ENCODE measurements at places on chromosomes 12 and 14.

- no peak for DNase-seq
Observed at GRCh38 chr12:72141381-72141780, 130.8 kb upstream of the TRHDE start.

DNA sequence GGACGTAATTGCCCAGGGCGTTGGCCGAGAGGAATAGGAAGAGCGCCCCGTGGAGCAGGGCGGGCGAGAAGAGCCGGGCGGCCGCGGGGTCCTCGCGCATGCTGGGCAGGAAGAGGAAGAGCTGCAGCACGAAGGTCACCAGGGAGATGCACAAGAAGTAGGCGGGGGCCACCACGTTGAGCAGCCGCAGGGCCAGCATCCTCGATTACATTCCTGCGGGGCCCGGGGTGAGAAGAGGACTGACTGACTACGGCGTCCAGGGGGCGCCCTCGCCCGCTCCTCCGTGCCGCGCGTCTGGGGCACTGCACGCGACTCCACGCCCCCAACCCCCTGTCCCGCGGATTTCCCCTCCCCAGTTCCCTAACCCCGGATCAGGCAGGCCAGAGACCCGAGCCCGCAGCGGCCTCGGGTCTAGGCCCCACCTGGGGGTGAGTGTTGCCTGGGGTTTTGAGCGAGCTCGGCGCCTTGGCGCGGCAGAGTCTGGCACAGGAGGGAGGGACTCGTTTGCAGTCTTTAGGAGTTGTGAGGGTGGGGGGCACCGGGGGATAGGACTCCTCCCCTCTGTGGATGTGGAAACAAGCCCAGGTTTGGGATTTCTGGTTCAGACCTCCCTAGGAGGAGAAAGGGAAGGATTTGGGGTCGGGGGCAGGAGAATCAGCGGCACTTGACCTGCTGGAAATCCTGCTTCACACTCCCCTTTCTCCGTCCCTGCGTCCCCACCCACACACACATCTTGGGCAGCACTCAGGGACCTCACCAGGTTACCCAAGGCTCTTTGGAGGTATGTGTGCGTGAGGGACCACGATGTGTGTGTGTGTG, 1.8 kb downstream of the ZDHHC22 start:
- DNase-seq, result peak; percentile 8

GRCh38 chr12:4275016-4275869, 1.7 kb downstream of the CCND2 start:
- peak; percentile 35 for DNase-seq

GRCh38 chr12:131112021-131112420, 158.3 kb downstream of the ADGRD1 start:
- peak; percentile 17 for DNase-seq

GRCh38 chr12:79098530-79098929, 234.0 kb downstream of the SYT1 start:
- peak; percentile 7 for DNase-seq

- no peak for DNase-seq
Observed at GRCh38 chr12:72888693-72889092, 616.5 kb downstream of the TRHDE start.

Data from fibroblast of mammary gland (primary cell).